ENCODE measurements at places on chromosomes 2 and 18. TPM values are rescaled to one million over a fixed set of nuclear protein-coding genes. Genes with fewer than 3 reads are reported as not detected.

- DNase-seq, result no peak
- H3K4me1 ChIP-seq, result peaks cover 3% of the 10 kb centered on the region
- no peak overlapping the region for H3K4me3 ChIP-seq
Measured at GRCh38 chr2:237115870-237116269, 30.2 kb downstream of the COPS8 start.

GRCh38 chr2:240349133-240350005 lies 86.1 kb upstream of the GPC1 start:
- H3K4me1 ChIP-seq, result no peaks in the 10 kb centered on the region
- DNase-seq, result no peak
- no peak overlapping the region for H3K27ac ChIP-seq
- H3K36me3 ChIP-seq, result no peaks in the 10 kb centered on the region

DNA sequence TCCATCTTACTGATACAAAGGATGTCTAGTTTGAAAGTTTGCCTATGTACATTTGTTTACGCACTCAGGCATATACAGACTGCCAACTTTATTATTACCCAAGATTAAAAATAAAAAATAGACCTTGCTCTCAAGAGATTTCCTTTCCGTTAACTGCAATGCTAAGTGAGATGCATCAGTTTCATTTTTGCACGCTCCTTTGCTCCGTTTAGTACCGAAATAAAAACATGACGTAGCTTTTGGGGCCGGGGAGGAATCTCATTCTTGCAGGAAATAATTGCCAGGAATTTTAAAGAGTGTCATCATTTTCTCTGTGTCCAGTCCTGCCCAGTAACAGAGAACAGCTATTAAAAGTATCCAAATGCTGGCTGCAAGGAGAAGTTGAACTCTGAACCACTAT lies 169.5 kb downstream of the SLC8A1 start:
- H3K36me3 ChIP-seq, result no peaks in the 10 kb centered on the region
- no peaks in the 10 kb centered on the region for H3K4me1 ChIP-seq
- no peak overlapping the region for H3K4me3 ChIP-seq

DNA sequence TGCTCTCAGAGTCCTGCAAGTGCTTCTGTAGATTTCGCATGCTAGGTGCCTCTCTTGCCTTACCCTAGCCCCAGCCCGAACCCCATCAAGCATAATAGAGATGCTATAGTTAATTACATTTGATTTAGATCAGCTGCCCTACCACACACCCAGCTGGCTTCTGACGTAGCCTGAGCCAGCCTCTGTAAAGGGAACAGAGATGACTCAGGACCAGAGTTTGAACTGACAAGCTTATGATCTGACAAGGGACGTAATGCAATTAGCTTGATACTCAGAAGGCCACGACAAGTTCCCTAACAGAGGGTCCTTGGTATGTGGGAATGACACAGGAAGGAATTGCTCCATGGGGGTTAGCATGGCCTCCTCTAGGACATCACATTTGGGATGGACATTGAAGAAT lies 126.6 kb downstream of the LRATD1 start:
- no peaks in the 10 kb centered on the region for H3K36me3 ChIP-seq
- no peaks in the 10 kb centered on the region for H3K27me3 ChIP-seq
- DNase-seq, result no peak

- DNase-seq, result no peak
- no peaks in the 10 kb centered on the region for H3K36me3 ChIP-seq
- no peak overlapping the region for H3K4me3 ChIP-seq
Measured at GRCh38 chr2:228615496-228615895, 434.0 kb upstream of the SPHKAP start.

RABL2A gene
- 12.4 TPM for polyA plus RNA-seq

All from endothelial cell of umbilical vein (primary cell).